ENCODE measurements at places on chromosomes 5 and 9.

DNA sequence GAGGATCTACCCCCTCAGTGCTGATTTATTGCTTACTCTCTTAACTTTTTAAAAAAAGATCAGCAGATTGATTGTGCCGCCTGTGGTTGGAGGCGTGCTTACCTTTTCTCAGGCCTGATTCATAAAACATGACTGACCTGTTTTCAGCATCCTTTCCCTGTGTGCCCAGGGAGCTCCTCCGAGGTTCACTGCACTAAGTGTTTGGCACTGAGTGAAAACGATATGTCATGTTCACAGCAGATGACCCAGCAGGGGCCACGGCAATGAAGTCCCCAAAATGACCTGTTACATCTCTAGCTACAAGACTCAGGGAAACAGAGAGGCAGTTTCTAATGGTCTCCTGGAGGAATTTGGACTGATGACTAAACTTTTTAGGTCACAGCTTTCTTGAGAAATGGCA lies 69.9 kb downstream of the INSYN2B start:
- DNase-seq = no peak

DNA sequence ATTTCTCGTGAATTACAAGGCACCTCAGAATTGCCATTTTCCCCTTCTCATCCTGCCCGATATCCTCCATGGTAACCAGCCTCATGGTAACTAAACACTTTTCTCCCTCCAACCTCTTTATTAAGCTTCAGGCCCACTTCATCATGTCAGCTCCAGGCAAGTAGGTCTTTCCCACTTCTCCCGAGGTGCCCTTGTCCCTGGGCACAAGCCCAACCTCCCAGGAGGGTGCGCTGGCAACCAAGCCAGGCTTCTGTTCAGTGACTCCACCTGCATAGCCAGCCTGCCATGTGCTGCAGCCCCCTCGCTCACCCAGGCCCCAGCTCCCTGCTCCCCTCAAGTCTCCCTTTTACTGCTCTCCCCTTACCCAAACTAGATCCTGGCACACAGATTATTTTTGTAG lies 47.4 kb upstream of the AFAP1L1 start:
- DNase-seq = no peak

DNA sequence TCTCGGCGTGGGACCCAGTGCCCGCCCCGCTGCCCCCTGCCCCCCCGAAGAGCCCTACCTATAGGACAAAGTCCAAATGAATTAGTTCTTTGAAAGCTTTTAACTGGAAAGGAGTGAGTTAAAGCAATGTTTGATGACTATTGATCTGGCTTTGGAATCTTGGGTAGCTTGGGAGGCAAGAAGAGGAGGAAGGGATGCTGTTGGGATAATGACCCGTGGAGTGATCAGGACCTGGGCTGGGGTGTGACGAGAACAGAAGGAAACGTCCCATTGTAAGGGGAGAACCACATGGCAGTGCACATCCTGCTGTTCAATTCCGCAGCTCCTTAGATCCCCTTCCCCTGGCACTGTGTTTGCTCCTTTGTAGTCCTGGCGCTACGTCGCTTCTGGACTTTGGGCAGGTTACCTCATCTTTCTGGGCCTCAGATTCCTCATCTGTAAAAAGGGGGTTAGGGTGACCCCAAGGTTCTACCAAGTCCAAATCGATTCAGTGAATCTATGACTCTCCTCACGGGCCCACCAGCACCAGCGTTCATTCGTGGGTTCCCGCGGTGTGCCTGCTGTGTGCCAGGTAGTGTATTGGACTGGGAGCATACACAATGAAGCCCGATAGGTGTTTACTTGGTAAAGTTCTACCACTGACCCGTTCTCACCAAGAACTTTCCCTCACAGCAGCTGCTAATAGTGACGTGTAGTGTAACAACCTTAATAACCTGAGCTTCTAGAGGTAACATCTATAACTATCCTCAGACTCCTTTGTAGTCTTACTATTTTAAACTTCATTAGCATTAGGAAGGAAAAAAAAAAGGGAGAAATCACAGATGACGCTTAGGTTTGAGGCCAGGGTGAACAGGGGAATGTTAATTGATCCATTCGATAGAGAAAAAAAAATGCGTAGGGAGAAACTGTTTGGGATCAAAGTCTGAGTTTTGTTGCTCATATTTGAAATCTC lies 1.1 kb upstream of the NADK2 start:
- no peak for DNase-seq

DNA sequence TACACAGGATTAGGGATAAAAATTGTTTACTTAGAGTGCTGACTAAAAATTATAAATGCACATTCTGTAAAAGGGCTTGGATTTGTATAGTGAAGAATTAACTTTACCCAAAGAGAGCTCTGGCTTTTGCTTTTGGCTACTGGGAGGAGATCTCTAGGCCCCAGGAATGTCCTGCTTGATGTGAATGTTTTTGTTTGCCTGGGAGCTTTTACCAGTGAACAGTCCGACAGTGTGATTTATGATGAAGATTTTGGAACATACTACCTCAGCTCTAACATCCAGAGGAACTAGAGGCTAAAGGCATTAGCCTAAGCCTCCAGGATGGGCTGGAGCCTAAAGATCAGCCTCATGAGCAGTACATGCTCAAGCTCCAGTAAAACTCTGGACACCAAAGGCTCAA lies 103.7 kb upstream of the RFX3 start:
- no peak for DNase-seq

DNA sequence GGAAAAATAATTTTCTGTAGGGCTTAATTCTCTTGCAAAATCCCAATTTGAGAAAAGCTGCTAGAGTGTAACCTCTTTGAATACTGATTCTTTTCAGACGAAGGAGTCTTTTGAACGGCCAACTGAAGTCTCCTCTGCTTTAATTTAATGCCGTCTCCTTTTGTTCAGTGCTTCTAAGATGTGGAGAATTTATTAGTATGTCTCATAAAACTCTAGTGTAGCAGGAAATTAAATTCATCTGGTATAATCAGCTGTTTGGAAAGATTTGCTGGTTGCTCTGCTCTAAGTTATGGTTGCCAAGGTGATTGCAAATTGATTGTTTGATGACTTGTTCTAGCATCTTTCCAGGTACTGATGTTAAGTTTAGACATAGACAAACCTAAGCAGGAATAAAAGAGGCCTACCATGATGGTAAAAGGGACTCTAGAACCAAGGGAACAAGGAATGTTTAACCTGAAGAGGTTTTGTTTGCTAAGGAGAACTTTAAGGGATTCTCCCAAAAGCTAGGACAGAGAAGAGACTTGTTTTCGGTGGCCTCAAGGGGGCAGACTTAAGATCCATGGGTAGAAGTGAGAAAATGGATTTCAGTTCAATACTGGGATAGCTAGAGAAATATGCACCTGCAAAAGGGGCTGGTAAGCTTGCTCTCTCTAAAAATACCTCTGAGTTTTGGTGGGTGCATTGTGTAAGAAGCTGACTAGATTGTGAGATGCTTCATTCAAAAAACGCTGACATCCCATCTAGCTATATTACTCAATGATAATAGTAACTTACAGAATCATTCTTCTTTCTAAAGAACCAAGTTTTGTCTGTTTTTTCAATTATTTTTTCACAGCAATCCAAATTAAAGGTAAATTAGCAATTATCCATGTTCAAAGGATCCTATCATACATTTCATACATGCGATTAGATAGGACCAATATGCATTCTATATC lies 5.7 kb upstream of the ADRB2 start:
- DNase-seq = no peak

DNA sequence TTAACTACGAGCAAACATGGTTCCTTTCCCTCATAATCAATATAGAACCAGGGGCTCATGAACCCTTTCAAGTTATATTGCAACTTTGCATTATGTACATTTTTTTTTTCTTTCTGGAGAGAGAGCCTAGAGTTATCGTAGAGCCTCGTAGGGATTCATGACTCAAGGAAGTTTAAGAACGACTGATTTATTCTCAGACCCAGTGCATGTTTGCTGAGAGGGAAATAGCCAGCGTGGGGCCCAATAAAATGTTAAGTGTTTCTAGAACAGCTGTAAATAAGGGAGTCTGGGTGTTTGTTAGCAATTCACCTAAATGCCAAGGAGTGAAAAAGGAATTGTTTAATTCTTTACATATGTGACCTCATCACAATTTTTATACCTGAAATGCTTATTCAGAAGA lies 119.0 kb upstream of the KLF9 start:
- no peak for DNase-seq

- no peak for DNase-seq
These were observed 161.3 kb downstream of the CAVIN4 start for GRCh38 chr9:100739208-100739607.

GRCh38 chr5:53820802-53821171 lies 260.3 kb downstream of the NDUFS4 start:
- no peak for DNase-seq
